ENCODE measurements at places on chromosomes 4 and X.

DNA sequence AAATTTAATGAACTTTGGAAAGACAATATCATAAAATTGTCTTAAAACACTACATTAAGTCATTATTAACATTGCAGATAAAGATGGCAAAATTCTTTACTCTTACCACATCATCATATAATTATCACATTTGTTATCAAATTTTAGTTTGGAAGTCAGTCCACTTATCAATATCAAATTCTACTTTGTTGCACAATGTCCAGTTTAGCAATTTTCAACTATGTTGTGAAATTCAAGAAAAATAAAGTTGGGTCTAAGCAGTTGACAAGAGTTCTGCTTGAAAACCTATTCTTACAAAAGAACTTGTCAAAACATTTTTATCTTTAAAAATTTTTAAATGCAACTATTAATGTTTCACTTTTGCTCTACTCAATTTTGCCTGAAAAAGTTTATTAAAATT, 44.7 kb upstream of the TET2 start:
- DNase-seq: no peak

GRCh38 chrX:38052096-38052495, 45.7 kb downstream of the SYTL5 start:
- DNase-seq: peak; percentile 2

GRCh38 chr4:84496331-84496705, 2.8 kb downstream of the NKX6-1 start:
- DNase-seq: no peak

GRCh38 chrX:120769576-120770341, 105.9 kb downstream of the CT47B1 start:
- DNase-seq: no peak

Measured in stimulated activated CD4-positive, alpha-beta T cell treated with anti-CD3 and anti-CD28 coated beads, Interleukin-12 subunit alpha, Interleukin-12 subunit beta, amount 100 ng/mL, for 48 hours (primary cell).